ENCODE measurements at places on chromosomes 3 and 15.

DNA sequence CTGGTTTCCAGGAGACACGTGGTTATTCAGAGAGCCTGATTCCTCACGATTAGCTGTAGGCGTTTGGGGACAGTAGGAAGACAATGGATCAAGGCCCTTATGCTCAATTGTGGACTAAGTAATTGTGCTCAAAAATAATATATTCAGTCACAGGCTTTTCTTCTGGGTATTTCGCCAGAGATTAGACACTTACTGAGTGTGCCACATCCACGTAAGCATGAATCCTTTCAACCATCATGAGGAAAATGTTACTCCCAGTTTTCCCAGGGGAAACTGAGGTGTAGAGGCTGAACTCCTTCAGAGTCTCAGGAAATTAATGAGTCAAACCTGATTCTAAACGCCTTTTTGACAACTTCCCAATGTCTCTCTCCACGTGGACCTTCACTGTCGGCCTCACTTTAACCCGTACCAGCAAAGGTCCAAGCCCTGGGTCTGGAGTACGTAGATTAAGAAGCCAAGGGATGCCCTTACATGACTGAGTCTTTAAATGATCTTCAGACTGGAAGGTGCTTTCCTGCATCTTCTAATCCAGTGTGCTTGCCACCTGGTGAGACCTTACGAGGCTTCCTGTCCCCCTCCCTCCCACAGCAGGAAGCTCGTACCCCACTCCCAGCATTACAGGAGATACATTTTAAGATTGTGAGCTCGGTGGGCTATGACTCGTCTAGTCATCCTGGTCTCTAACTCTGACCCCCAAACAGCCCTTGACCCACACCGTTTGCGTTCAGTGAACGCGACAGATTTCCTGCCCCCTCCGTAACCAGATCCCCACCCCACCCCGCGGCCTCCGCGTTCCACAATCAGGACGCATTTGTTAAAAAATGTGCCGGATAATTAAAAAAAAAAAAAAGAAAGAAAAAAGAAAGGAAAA lies 1.7 kb downstream of the PKM start:
- peak; percentile 24 for DNase-seq

DNA sequence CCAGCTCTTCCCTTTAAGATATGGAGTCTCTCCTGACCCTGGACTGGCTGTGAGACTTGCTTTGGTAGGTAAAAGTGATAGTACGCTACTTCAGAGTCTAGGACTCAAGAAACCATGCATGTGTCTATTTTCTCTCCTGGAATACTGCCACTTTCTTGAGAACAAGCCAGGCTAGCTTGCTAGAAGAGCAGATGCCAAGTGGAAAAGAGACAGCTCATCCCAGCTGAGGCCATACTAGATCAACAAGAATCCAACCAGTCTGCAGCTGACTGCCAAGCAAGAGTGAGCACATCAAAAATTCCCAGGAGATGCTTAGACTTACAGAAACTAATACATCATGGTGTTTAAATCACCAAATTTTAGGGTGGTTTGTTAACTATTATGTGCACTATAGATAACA lies 208.3 kb upstream of the RBMS3 start:
- no peak for DNase-seq

DNA sequence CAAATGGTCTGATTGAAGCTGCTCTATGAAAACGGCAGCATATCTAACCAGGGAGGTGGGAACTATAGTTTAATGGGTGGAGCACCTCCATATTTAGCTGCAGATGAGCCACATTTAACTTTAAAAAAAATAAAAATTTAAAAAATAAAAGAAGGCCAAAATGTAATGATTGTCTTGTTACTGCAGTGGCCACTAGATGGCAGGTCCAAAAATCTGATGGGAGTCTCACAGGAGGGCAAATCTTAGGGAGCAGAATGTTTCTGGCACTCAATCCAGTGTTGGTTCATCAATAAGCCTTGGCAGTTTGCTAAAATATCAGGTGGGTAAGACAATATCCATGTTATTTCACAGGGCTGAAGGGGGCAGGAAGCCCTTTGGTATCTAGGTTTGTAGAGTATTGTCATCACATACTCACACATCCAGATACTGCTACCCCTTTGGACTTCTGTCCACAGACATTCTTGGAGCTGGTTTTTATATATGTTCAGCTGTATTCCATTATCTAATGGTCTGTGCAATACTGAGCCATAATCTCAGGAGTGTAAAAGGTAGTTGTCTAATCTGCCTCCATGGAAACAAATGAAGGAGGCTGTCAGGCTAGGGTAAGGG lies 233.3 kb downstream of the TIGIT start:
- DNase-seq = peak; percentile 8

GRCh38 chr15:81068516-81068915 lies 65.6 kb upstream of the CFAP161 start:
- DNase-seq = no peak

DNA sequence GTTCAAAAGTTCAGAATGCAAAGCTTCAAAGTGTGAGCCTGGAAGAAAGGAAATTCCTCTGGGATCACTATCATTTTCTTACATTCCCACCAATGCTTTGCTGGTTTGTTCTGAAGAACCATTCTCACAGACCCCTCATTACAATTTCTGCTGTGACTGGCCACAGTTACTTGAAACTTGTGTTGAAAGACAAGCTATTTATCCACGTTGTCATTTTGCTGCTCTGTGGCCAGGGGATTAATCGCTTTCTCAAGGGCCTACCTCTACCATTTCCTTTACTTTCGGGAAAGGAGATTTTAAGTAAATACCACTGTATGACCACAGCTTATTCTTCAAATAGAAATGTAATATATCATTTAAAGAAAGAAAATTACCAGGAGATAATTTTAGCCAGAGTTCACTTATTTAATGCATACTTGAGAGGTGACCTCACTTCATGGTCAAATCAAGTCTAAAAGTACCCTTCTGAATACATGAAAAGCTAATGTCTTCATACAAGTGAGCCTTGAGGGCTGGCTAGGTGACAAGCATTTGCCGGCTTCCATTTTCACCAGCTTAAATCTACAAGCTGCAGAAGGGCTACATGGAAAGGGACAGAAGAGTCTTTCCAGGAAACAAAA lies 69.8 kb upstream of the ROBO2 start:
- no peak for DNase-seq

GRCh38 chr3:154323891-154324738 lies at the start of gene DHX36:
DHX36 (minus strand) TSS chr3:154324487; CDS start chr3:154324416, 71 bp downstream.
- DNase-seq = peak; percentile 92

DNA sequence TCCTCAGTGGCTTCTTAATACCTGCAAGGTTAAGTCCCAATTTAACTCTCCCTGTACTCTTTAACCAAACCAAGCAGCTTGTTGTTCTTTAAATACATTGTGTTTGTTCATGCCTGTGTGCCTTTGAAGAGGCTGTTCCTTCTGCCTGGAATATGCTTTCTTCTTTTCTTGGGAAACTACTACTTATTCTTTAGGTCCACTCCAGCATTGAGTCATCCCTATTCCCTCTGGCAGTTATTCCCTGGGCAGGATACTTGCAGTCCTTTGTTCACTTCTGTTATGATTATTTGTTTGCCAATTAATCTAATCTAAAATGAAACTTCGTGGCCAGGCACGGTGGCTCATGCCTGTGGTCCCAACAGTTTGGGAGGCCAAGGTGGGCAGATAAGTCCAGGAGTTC lies 139.3 kb downstream of the ZNF609 start:
- no peak for DNase-seq

DNA sequence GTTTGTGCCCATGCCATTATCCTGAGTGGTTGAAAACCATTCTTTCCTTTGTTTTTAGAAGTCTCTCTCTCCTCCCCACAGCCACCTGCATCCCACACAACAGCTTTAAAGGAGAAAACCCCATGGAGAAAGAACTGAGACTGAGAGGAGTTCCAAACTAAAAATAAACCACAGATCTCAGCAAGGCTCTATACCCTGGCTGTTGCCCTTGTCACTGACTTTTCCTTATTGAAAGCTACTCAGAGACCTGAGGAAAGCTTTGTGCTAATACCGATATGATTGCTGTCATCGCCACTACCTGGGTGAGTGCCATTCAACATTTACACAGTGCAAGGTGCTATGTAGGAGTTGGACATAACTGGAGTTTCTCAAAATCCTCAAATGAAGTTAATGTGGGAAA lies 55.5 kb upstream of the RASGRP1 start:
- DNase-seq = no peak

DNA sequence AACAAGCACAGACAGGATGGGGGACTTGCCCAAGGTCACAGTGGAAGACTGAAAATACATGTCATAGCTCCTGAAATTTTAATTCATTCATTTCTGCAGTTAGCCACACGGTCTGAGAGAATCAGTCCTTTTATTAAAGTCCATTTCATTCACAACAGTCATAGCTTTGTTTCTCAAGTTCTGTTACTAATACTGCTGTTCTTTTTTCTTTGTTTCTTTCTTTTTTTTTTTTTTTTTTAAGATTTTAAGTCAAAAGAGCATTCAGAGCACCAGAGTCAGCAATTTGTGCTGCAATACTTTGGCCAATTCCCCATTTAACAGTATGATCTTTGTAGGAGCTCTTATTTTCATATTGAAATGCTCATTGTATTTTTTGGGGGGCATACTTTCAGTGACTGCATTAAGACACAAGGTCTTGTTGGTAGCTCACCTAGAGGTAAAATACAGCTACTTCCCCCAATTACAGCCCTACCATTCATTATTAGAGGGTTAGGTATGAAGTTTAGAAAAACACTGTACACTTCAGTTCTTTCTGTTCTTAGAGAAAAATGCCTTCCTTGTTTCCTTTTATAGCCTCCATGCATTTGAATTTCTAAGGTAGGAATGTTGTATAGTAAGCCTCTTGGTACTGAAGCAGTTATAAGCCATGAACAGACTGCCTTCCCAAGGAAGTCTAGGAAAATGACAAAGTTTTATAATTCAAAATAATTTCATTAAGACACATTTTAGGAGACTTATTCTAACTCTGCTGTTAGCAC lies 9.6 kb downstream of the GALK2 start:
- no peak for DNase-seq

- peak; percentile 27 for DNase-seq
These were observed 6.5 kb upstream of the PHLDB2 start for GRCh38 chr3:111852540-111852939.

- no peak for DNase-seq
These were observed 160.1 kb upstream of the PLAAT1 start for GRCh38 chr3:193080821-193081365.

DNA sequence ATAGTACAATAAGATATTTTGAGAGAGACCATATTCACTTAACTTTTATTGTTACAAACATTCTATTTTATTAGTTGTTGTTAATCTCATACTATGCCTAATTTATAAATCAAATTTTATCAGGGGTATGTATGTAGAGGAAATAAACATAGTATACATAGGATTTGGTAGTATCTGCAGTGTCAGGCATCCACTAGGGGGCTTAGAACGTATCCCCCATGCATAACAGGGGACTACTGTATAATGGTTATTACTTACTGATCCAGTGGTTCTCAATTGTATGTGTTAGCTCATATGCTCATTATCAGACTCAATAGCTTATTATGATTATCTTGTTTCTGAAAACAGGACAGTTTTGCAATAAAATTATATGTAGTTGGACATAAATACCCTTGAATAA lies 27.6 kb downstream of the CMC1 start:
- no peak for DNase-seq

DNA sequence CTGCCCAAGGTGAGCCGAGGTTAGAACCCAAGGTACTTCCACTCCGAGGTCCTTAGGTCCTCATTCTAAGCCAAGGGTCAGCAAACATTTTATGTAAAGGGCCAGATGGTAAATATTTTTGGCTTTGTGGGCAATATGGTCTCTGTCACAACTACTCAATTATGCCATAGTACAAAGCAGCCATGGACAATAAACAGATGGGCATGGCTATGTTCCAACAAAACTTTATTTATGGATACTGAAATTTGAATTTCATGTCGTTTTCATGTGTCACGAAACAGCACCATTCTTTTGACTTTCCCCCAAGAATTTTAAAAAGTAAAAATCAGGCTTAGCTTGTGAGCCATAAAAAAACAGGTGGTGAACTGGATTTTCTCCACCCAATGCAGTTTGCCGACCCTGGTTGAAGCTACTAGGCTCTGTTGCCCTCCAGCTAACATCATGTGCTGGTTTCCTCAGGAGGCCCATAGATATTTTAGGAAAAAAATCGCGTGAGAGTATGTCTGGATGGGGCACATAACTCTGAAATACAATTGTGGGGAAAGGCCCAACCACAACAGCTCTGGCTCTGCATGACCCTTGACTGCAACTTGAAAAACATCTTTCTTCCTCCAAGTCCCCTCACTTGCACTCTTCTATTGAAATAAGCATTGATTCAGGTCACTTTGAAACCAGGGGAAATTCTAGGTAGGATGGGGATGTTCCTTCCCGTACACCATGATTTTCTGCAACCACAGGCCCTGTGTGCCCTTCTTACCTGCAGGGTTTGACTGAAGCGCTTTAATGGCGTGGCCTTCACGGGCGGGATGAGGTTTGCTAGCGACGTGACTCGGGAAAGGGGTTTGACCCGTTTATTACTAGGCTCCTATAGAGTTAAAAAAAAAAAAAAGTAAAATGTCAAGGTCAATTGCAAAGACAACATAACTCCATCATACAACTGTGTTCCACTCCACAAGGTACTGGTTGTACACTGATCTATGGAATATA lies 28.5 kb downstream of the ARHGEF3 start:
- no peak for DNase-seq

DNA sequence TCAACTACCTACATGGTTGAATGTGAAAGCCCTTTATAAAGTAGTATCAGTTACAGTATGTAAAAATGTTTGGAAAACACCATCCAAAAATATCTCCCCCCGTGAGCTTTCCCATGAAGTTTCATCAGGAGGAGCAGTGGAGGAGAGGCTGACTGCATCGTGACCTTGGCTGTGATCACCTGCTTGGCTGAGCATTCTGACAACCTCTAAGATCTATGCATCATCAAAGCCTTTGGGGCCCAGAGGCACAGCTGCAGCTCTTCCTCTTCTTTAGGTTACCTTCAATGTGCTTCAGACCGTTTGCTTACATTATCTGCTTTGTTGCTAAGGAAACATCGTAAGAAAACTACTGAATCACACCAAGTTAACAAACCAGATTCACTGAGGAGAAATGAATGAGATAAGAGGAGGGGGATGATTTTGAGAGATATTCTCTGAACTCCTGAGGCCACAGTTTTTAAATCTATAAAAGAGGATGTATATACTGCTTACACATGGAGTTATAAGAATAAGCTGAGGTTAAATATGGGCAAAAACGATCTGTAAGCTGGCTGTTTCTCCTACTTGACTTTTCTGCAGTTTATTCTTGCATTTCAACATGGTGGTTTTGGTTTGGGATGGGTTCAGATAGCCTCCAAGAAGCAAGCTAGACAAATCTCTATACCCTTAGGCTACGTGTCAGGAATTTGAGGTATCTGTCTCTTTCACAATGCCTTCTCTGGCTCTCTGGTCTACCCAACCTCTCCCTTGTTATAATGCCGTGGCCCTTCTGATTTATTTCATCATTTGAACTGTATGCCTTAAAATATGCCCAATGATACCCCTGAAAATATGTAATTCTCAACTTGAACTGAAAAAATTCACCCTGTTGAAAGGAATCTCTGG lies 4.0 kb downstream of the GCSAM start:
- no peak for DNase-seq
